Stimulated activated CD8-positive, alpha-beta memory T cell treated with anti-CD3 and anti-CD28 coated beads, Interleukin-4, amount 100 ng/mL, for 1 hour (primary cell): ENCODE measurements at places on chromosomes 2 and 18.

- DNase-seq: no peak
Observed at GRCh38 chr2:237995036-237995435, 28.2 kb downstream of the UBE2F start.

DNA sequence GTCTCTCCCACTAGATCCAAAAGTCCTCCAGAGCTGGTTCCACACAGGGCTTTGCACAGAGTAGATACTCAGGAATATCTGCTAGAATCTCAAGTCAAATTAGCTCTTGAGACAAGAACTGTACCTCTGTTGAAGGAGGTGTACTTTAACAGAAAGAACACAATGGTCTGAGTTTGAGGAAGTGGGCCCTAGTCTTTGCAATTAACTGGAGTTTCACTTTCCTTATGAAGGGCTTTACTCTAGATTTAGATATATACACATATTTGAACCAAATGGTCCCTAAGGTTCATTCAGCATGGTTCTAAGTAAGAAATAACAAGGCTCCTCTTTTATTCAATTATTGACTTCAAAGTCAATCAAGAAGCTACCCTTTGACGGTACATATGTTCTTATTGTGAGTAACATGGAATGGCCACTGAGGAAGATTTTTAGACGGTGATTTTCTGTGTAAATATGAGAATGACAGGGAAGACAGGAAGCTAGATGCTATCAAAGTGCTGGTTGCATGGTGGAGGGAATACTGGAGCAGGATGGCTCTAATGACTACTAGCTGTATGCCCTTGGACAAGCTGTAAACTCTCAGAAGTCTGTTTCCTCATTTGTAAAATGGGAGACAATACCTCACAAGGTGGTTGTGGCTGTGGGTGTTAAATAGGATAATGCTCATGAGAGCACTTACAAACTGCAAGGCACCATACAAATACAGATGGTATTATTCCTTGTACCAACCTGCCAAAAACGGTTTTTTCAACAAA lies 73.5 kb upstream of the SERTAD2 start:
- no peak for DNase-seq

DNA sequence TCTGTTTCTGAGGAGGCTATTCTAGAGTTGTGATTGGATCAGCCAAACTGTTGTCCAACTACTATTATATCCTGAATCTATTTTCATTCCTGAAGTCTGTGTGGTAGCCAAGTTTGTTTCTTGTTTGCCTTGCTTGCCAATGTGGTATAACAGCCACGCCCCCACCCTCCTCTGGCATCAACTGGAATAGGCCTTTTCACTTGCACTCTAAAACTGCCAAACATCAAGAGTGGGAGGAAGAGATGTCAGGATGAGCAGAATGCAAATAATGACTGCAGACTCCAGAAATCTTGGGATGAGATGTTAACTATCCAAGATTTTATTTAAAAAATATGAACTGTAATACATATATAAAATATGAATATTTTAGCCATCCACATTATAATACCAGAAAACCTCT lies 246.1 kb downstream of the NRXN1 start:
- no peak for DNase-seq

- DNase-seq: no peak
Observed at GRCh38 chr2:170747921-170748320, 22.3 kb upstream of the ERICH2 start.

DNA sequence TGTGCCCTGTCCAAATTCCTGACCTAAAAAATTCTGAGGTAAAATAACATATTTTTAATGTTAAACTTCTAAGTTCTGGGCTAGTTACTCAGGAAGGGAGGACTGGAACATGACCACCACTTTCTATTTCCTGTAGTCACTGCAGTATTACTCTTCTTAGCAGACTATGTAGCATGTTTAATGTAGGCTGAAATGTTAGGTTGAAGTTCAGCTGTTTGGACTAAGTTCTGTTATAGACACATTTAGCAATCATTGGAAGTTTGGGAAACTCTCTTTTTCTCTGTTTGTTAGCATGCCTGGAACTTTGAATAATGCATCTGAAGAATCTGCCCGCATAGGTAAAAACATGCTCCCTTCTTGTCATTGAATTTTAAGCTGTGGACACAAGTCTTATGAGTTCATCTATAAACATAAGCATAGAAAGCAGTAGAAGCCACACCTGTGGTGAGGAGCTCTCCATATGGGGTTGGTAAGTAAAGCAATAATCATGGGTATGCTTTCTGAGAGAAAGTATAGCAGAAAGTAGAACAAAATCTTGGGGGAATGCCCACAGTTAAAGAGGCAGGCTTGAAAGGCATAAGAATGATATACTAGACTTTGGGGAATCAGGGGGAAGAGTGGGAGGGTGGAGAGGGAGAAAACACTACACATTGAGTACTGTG lies 52.6 kb downstream of the IL1R2 start:
- DNase-seq: no peak
